Activated B cell treated with CpG ODN at 0.5 μM for 24 hours (primary cell): ENCODE measurements at places on chromosomes 2 and 18. TPM values are rescaled to one million over a fixed set of nuclear protein-coding genes. Genes with fewer than 3 reads are reported as not detected.
A peak's percentile ranks its signal among the peaks of the same experiment; 100 is the strongest.

DNA sequence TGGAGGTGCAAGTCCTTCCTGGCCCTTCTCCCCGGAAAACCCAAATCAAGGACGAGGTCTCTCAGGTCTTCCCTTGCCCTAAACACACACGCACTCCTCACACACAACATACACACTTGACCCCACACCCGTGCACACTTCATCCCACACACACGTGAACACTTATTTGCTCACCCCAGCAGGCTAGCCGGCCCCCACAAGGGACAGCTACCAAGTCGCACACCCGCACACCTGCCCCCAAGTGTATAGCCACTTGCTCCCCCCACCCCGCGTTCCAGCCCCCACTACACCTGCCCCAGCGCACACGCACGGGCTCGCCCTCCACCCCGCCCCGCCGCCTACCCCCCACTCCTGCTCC lies 359 bp downstream of the TGFBRAP1 start:
- H3K27me3 ChIP-seq = no peaks in the 10 kb centered on the region
- H3K36me3 ChIP-seq = peaks cover 13% of the 10 kb centered on the region
- no peak for DNase-seq
- peak overlapping the region; percentile 92 for H3K27ac ChIP-seq
- H3K4me3 ChIP-seq = peak overlapping the region; percentile 94

DNA sequence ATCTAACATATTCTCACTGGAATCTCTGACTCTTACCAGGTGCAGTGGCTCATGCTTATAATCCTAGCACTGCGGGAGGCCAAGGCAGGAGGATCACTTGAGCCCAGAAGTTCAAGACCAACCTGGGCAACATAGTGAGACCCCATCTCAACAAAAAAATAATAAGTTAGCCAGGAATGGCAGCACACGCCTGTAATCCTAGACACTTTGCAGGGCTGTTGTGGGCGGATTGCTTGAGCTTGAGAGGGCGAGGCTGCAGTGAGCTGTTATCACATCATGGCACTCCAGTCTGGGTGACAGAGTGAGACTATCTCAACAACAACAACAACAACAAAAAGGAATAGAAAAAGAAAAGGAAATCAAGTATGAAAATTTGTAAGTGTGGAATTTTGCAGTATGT lies 306.5 kb upstream of the CYP26B1 start:
- no peak overlapping the region for H3K27ac ChIP-seq
- H3K36me3 ChIP-seq = peaks cover 9% of the 10 kb centered on the region
- DNase-seq = no peak
- no peaks in the 10 kb centered on the region for H3K4me1 ChIP-seq
- H3K4me3 ChIP-seq = no peak overlapping the region

GRCh38 chr2:8622924-8623465 lies 58.9 kb upstream of the ID2 start:
- no peaks in the 10 kb centered on the region for H3K4me1 ChIP-seq
- no peak for DNase-seq
- no peak overlapping the region for H3K4me3 ChIP-seq
- H3K36me3 ChIP-seq = no peaks in the 10 kb centered on the region
- H3K27me3 ChIP-seq = peaks cover 13% of the 10 kb centered on the region

DNA sequence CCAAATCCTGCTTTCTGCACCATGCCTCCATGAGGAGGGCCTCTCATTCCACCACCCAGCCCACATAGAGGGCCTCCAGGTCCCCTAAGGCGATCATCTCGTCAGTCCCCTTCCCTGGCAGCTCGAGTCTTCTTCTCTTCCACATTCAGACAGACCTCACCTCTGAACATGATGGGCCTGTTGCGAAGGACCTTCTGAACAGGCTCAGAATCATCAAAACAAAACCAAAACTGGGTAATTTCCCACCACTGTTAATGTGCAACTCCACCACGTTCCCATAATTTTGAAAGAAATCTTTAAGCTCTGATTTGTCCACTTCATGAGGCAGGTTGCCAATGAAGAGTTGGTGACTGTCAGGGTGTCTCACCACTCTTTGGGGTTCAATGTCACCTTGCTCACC lies 20.4 kb downstream of the ZRANB3 start:
- no peak for DNase-seq
- no peaks in the 10 kb centered on the region for H3K4me1 ChIP-seq
- no peaks in the 10 kb centered on the region for H3K27me3 ChIP-seq
- no peak overlapping the region for H3K27ac ChIP-seq
- H3K36me3 ChIP-seq = peaks cover 3% of the 10 kb centered on the region

- no peak overlapping the region for H3K27ac ChIP-seq
- H3K4me3 ChIP-seq = no peak overlapping the region
- no peaks in the 10 kb centered on the region for H3K4me1 ChIP-seq
- H3K36me3 ChIP-seq = peaks cover 43% of the 10 kb centered on the region
Observed at GRCh38 chr2:105072039-105072438, 34.2 kb downstream of the MRPS9 start.

GRCh38 chr2:18073601-18074000 lies 195.1 kb downstream of the KCNS3 start:
- no peak overlapping the region for H3K27ac ChIP-seq
- H3K27me3 ChIP-seq = peaks cover 7% of the 10 kb centered on the region
- no peak for DNase-seq
- H3K4me3 ChIP-seq = no peak overlapping the region
- no peaks in the 10 kb centered on the region for H3K36me3 ChIP-seq

GRCh38 chr2:78699696-78700095 lies 325.8 kb upstream of the REG3G start:
- DNase-seq = no peak
- no peak overlapping the region for H3K4me3 ChIP-seq
- no peaks in the 10 kb centered on the region for H3K36me3 ChIP-seq
- no peaks in the 10 kb centered on the region for H3K27me3 ChIP-seq

DNA sequence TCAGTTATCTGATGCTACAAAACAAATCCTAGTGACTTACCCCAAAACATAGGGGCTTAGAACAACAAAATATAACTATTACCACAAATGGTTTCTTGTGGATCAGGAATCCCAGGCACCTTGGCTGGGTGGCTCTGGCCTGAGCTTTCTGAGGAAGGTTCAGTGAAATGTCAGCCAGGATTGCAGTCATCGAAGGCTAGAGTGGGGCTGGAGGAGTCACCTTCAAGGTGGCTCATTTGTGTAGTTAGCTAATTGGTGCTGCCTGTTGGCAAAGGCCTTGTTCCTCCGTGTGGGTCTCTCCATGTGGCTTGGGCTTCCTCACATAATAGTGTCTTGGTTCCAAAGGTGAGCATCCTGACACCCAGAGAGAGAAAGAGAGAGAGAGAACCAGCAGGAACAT lies 57.4 kb downstream of the COPS8 start:
- peaks cover 2% of the 10 kb centered on the region for H3K36me3 ChIP-seq
- H3K27me3 ChIP-seq = no peaks in the 10 kb centered on the region
- no peak for DNase-seq
- H3K4me1 ChIP-seq = no peaks in the 10 kb centered on the region
- H3K27ac ChIP-seq = no peak overlapping the region

GRCh38 chr2:46845542-46846486 lies 69.8 kb downstream of the MCFD2 start:
- peaks cover 6% of the 10 kb centered on the region for H3K27me3 ChIP-seq
- no peak overlapping the region for H3K4me3 ChIP-seq
- no peak overlapping the region for H3K27ac ChIP-seq
- peaks cover 21% of the 10 kb centered on the region for H3K4me1 ChIP-seq

DNA sequence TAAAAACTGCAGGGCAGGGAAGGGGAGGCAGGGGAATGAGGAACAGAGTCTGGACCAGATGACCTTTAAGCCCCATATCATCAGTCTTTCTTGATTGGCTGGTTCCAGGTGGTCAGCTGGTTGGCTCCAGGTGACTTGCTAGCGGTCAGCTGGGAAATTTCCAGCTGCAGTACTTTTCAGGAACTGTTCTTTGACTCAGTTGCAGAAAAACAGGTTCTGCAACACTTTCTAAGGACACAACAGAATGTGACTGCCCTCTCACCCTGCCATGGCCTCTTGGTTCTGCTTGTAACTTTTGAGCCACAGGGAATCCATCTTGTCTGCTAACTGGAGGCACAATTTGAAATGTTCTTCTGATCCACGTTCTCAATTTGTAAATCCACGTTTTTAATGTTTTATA lies 278.3 kb upstream of the LRATD1 start:
- no peaks in the 10 kb centered on the region for H3K27me3 ChIP-seq
- no peak overlapping the region for H3K4me3 ChIP-seq
- no peaks in the 10 kb centered on the region for H3K4me1 ChIP-seq
- DNase-seq = no peak
- no peaks in the 10 kb centered on the region for H3K36me3 ChIP-seq

GRCh38 chr2:25700221-25700660 lies 26.9 kb upstream of the DTNB start:
- no peak overlapping the region for H3K4me3 ChIP-seq
- no peaks in the 10 kb centered on the region for H3K27me3 ChIP-seq
- H3K36me3 ChIP-seq = no peaks in the 10 kb centered on the region
- DNase-seq = no peak
- H3K27ac ChIP-seq = no peak overlapping the region
- no peaks in the 10 kb centered on the region for H3K4me1 ChIP-seq

DNA sequence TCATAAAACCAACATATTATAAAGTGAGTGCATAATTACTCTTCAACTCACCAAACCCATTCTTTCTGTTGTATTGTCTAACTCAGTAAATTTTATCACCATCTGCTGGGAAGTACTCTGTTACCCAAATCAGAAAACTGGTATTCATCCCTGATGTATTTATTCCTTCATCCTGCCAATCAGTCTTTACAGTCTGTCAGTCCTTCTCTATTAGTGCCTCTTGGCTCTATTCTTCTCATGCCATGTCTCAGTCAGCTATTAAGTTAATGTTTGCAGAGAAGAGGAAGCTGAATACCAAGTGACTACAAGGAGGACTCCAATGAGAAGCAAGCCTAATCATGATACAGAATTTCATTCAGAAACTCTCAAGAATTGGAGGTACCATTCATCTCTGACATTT lies 631.2 kb downstream of the CPS1 start:
- no peaks in the 10 kb centered on the region for H3K4me1 ChIP-seq
- H3K36me3 ChIP-seq = no peaks in the 10 kb centered on the region
- no peak overlapping the region for H3K4me3 ChIP-seq
- H3K27ac ChIP-seq = no peak overlapping the region
- H3K27me3 ChIP-seq = no peaks in the 10 kb centered on the region
- no peak for DNase-seq

DNA sequence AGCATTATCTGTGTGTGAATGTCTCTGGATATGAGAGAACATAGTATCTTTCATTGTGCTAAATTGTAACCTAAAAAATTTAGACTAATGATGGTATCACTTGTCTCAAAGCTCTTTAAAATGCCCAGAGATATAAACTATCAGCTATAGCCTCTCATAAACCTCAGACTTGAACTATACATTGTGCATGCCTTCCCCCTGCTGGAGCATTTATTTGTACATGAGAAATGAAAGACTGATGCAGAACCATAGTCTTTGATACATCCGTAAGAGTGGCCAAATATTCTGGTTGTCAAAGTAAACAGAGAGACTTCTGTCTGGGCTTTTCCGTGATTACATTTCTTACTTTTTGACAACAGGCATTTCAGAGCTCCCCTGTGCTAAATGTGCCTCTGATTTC lies 71.9 kb upstream of the CCDC68 start:
- no peak for DNase-seq
- H3K4me3 ChIP-seq = no peak overlapping the region
- H3K4me1 ChIP-seq = no peaks in the 10 kb centered on the region

DNA sequence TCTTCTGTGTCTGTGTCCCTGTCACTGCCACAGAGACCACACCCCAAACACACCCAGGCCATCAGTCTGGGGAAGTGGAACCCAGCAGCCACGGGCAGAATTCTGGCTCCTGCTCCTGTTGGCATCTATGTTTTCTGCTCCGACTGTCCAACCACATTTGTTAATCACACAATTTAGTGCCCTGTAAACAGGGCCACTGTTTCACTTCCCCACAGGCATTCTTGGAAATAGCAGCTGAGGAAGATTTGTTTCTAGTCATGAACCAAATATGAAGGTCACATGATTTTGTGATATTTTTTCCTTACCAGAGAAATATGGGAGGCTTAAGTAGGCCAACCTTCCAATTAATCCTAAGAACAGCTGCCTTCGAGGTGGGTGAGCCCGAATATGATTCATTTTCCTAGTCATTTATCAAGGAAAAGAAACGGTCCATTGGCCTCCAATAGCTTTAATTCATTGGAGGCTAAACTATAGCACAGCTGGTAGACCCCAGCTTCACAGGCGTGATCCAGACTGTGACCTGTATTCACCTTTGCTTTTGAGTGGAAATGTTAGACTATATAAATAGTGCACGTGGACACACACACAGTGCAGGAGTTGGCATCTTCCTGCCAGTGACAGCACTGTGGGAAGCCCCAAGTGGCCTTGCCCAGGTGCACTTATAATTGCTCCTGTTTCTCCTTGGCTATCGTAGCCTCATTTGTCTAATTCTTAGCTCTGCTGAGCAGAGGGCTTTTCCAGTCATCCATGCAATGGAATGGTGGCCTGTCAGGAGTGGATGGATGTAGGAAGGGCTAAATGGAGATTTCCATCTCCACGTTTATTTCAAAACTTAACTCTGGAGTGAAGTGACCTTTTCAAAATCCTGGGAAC lies 267.9 kb downstream of the LPIN1 start:
- no peaks in the 10 kb centered on the region for H3K27me3 ChIP-seq
- H3K4me3 ChIP-seq = peak overlapping the region; percentile 6
- no peak overlapping the region for H3K27ac ChIP-seq
- H3K4me1 ChIP-seq = peaks cover 53% of the 10 kb centered on the region

GRCh38 chr2:172947461-172948153 lies 128.0 kb upstream of the MAP3K20 start:
- no peaks in the 10 kb centered on the region for H3K36me3 ChIP-seq
- H3K4me3 ChIP-seq = no peak overlapping the region
- H3K27me3 ChIP-seq = peaks cover 17% of the 10 kb centered on the region

DNA sequence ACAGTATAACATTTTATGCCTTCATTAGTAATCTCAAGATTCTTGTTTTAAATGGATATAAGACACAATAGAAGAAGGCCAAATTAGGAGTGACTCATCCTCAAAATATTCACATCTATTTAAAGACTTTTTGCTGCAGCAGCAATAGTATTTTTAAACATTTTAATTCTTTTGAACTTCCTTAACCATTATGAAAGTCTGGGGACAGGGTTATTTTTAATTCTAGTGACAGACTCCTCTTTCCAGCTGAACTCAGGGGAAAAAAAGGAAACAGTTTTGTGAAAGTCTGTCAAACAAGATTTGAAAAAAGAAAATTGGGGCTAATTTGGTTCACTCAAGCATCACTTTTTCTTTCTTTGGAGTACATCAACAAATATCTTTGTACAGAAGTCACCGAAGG lies 541.8 kb downstream of the NUP35 start:
- no peaks in the 10 kb centered on the region for H3K36me3 ChIP-seq
- no peaks in the 10 kb centered on the region for H3K4me1 ChIP-seq
- no peaks in the 10 kb centered on the region for H3K27me3 ChIP-seq

The CHRNA1 gene
- total RNA-seq = not detected in 2 replicates

The HYCC2 gene
- 32.0 and 39.6 TPM in 2 replicates for total RNA-seq

The MYO7B gene
- 3.0 and 3.4 TPM in 2 replicates for total RNA-seq

The NYAP2 gene
- 0.07 TPM in 1 of 2 replicates, not detected in the other for total RNA-seq

The TUBA3E gene
- not detected in 2 replicates for total RNA-seq

The ITPRIPL1 gene
- 2.7 and 4.4 TPM in 2 replicates for total RNA-seq

The POMC gene
- total RNA-seq = 3.2 and 4.4 TPM in 2 replicates

The DUSP2 gene
- total RNA-seq = 118 and 122 TPM in 2 replicates

The DSG2 gene
- not detected in 2 replicates for total RNA-seq

The IWS1 gene
- total RNA-seq = 45.6 and 49.3 TPM in 2 replicates

The SH3RF3 gene
- 0.07 and 0.09 TPM in 2 replicates for total RNA-seq

The FEV gene
- total RNA-seq = not detected in 2 replicates

The ASB18 gene
- not detected in 2 replicates for total RNA-seq
